Activated T-cell treated with anti-CD3 and anti-CD28 coated beads, Interleukin-2, amount 50 U/mL, for 72 hours (primary cell): ENCODE measurements at places on chromosomes 3 and 15. TPM values are rescaled to one million over a fixed set of nuclear protein-coding genes. Genes with fewer than 3 reads are reported as not detected.

The CHL1 gene
- total RNA-seq, result not detected

The SST gene
- total RNA-seq, result not detected

GRCh38 chr15:85785887-85786780 lies 8.6 kb downstream of the KLHL25 start:
- peak overlapping the region; percentile 74 for H3K4me3 ChIP-seq
- no peaks in the 10 kb centered on the region for H3K36me3 ChIP-seq
- H3K4me1 ChIP-seq, result peaks cover 51% of the 10 kb centered on the region
- no peak for DNase-seq
- peak overlapping the region; percentile 54 for H3K27ac ChIP-seq
- H3K27me3 ChIP-seq, result no peaks in the 10 kb centered on the region

DNA sequence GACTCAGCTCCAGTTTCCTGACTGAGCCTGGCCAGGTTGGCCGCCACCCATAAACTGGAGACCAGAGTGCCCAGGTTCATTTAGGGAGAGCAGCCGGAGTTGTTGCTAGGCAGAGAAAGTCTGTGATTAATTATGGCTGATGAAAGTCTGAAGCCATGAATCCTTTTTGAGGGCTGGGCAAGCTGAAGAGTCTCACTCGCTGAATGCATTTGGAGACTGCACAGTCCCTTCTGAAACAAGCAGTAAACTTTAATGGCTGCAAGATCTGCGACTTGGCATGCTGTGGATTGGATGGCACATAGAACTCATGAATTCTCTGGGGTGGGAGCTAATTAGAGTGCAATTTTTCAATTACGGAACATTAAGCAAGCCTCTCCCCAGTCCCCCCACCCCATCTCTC lies 282.1 kb downstream of the RPLP1 start:
- H3K27me3 ChIP-seq, result peaks cover 38% of the 10 kb centered on the region
- H3K36me3 ChIP-seq, result no peaks in the 10 kb centered on the region
- no peak overlapping the region for H3K4me3 ChIP-seq

DNA sequence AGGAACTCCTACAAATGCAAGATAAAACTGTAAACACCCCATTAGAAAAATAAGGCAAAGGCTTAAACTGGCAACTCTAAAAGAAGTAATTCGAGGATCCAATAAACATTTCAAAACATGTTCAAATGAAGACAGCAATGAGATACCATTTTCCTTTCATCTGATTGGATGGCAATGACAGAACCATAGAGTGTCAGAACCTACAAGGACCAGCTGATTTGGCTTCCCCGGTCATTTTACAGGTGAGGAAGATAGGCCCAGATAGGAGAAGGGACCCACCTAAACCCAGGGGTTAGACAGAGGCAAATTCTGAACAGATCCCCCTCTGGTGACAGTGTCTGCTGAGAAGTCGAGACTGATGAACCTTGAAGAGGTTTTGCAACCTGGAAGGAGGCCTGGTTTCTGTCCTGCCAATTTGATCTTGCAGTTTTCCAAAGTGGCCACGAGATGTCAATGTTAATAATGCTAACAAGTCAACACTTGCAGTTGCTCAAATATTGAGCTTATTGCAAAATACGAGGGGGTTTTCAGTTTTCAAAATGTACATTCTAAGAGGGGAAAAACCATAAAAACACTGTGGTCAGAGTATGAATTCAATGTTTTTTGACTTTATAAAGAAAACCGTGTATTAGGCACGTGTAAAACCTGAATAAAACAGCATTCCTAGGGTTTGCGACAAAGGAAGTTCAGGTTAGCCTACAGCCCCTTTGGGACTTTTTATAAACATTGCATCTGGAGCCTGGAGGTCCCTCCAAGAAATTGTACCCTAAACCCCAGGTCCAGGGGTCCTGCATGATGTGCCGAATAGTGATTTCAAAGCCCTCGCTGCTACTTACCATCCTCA lies 21.5 kb downstream of the CFAP161 start:
- no peaks in the 10 kb centered on the region for H3K36me3 ChIP-seq
- peaks cover under 1% of the 10 kb centered on the region for H3K4me1 ChIP-seq
- no peak overlapping the region for H3K4me3 ChIP-seq
- DNase-seq, result peak; percentile 7

- no peak for DNase-seq
- no peaks in the 10 kb centered on the region for H3K27me3 ChIP-seq
- H3K36me3 ChIP-seq, result peaks cover 6% of the 10 kb centered on the region
- H3K27ac ChIP-seq, result no peak overlapping the region
- peaks cover 8% of the 10 kb centered on the region for H3K4me1 ChIP-seq
- H3K4me3 ChIP-seq, result no peak overlapping the region
Measured at GRCh38 chr3:14507305-14507741, 32.8 kb downstream of the GRIP2 start.

DNA sequence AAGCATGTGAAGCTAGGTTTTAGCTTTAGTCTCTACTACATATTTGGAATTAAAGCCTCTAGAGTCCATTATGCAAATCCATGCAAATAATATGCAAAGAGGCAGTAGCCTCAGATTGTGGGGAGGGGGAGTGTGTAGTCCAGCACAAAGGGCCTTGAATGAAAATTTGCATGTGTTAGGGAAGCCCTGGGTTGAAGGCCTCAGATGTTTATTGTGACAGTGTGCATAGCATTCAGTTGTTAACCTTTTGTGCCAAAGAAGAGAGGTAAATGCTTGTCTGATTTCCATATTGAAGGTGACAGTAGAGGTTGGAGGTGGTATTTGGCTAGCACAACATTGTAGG lies 24.5 kb upstream of the BFSP2 start:
- no peak overlapping the region for H3K4me3 ChIP-seq
- H3K27me3 ChIP-seq, result no peaks in the 10 kb centered on the region
- DNase-seq, result no peak
- H3K4me1 ChIP-seq, result no peaks in the 10 kb centered on the region
- H3K36me3 ChIP-seq, result no peaks in the 10 kb centered on the region
- H3K27ac ChIP-seq, result no peak overlapping the region

GRCh38 chr3:58530354-58530865 lies 6.6 kb downstream of the ACOX2 start:
- H3K27ac ChIP-seq, result no peak overlapping the region
- no peaks in the 10 kb centered on the region for H3K27me3 ChIP-seq
- H3K36me3 ChIP-seq, result no peaks in the 10 kb centered on the region
- H3K4me3 ChIP-seq, result no peak overlapping the region

GRCh38 chr3:184145111-184145524 lies 10.0 kb downstream of the EIF2B5 start:
- no peak overlapping the region for H3K4me3 ChIP-seq
- H3K4me1 ChIP-seq, result no peaks in the 10 kb centered on the region

DNA sequence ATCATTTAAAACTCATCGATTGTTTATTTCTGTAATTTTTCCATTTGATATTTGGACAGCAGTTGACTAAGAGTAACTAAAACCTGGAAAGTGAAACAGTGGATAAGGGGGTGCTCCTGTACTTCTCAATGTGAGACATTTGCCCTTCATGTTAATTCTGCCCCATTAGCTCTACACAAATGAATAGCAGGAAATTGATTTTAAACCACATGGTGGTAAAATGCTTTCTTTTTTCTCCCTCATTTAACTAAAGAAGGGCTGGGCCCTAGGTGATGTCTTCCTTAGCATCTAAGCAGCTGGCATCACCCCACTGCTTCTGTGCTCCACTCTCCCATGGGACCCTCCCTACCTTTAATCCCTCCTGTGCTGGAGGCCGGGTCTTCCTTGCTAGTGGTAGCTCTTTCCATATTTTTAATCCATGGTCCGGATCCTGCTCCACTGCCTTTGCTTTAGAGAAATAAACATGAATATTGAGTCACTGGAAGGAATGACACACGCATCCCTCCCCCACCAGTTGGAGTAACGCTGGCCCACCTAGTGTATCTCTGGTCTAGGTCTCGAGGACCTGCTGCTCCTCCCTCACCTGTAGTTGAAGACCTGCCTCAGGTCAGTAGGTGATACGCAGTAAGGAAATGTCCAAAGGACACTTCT lies 30.2 kb upstream of the LAMP3 start:
- peaks cover 3% of the 10 kb centered on the region for H3K36me3 ChIP-seq
- no peaks in the 10 kb centered on the region for H3K27me3 ChIP-seq
- no peak for DNase-seq
- no peak overlapping the region for H3K4me3 ChIP-seq
- H3K27ac ChIP-seq, result no peak overlapping the region

DNA sequence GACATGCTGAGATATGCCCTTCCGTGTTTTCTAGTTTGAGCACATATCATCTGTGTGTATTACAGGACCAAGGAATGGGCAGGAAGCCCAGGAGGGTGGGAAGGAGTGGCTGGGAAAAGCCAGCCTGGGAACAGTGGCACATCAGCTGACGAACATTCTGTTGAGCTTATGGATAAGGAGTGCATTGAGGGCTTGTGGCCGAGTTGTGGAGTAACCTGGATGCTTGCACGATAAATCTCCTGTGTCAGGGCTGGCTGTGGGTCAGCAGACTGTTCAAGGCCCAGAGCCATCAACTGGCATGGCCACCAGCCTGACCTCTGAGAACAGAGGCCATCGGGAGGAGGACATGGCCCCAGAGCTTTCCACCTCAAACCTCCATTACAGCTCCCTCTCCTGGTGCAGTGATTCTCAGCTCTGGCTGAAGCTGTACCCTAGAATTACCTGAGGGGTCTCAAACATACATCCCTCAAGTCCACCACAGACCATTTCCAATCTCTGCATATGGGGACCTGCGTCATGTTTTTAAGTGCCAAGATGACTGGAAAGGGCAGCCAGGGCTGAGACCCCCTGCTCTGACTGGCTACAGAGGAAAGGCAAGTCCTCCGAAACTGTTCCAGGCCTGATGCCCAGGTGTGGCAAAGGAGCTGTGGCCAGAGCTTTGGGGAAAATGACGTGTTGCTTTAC lies 4.8 kb upstream of the VILL start:
- no peaks in the 10 kb centered on the region for H3K4me1 ChIP-seq
- no peaks in the 10 kb centered on the region for H3K36me3 ChIP-seq
- DNase-seq, result no peak
- no peak overlapping the region for H3K27ac ChIP-seq
- H3K27me3 ChIP-seq, result no peaks in the 10 kb centered on the region

GRCh38 chr15:101391981-101392640 lies 97.1 kb upstream of the SNRPA1 start:
- no peaks in the 10 kb centered on the region for H3K36me3 ChIP-seq
- H3K27ac ChIP-seq, result no peak overlapping the region

GRCh38 chr3:172629470-172629869 lies 81.4 kb downstream of the NCEH1 start:
- no peak overlapping the region for H3K4me3 ChIP-seq
- H3K27ac ChIP-seq, result no peak overlapping the region
- H3K36me3 ChIP-seq, result no peaks in the 10 kb centered on the region
- DNase-seq, result no peak
- no peaks in the 10 kb centered on the region for H3K27me3 ChIP-seq

- H3K4me3 ChIP-seq, result no peak overlapping the region
- H3K4me1 ChIP-seq, result no peaks in the 10 kb centered on the region
- H3K27ac ChIP-seq, result no peak overlapping the region
- no peaks in the 10 kb centered on the region for H3K27me3 ChIP-seq
- H3K36me3 ChIP-seq, result peaks cover 4% of the 10 kb centered on the region
- no peak for DNase-seq
Measured at GRCh38 chr3:142319094-142319493, 93.7 kb upstream of the GK5 start.

DNA sequence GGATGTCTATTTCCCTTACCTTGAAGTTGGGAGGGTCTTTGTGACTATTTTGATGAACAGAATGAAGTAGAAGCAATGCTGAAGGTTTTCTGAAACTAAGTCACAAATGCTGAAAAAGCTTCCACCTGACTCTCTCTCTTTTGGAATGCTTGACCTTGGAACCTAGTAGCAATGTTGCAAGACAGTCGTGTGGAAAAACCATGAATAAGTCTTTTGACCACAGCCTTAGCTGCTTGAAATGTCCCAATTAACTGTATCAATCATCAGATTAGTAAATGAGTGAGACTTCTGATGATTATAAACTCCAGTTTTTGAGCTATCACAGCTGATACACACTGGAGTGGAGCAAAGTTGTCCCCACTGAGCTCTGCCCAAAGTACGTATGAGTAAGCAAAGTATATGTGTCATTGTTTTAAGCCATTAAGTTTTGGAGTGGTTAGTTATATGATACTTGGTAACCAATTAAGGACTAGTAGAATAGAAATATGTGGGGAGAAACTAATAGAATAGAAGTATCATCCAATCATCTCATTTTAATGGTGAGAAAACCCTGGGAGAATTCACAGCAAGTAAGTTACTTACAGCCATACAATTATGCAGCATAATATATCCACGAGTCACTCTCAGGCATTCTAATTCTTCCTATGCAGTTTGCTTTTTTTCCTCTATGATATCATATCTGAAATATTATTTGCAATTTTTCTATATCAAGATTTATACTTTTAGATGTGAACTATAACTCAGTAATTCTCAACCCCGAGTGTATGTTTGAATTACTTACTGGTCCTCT lies 1010.6 kb downstream of the ROBO2 start:
- no peaks in the 10 kb centered on the region for H3K36me3 ChIP-seq
- no peak for DNase-seq
- H3K4me1 ChIP-seq, result no peaks in the 10 kb centered on the region
- no peak overlapping the region for H3K27ac ChIP-seq

GRCh38 chr15:100651253-100651652 lies 48.9 kb downstream of the ASB7 start:
- H3K27me3 ChIP-seq, result no peaks in the 10 kb centered on the region
- no peaks in the 10 kb centered on the region for H3K4me1 ChIP-seq

DNA sequence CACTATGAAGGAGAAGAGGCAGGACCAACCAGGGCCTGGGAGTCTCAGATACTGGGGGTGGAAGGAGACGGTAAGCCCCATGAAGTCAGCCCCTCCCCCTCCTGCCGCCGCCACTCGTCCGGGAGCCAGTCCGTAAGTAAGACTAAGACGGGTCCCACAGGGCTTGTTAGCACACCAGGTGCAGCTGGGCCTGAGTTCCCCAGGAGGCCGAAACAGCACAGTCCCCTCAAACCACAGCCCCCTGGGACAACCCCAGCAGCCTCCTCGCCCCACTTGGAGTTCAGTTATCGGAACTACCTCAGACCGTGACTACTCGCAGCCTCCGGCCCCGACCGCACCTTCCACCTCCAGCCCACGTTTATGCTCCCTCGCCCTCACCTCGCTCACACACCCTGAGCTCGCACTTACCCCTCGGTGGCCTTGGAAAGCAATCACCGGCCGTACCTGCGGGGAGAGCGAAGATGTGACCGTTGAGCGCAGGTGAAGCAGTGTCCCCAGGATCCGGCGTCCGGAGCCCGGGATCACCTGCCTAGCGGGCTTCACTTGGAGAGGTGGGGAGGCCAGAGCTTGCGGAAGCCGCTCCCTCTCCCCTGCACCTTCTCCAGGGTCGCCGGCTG lies 557 bp downstream of the ELL3 start:
- no peak overlapping the region for H3K27ac ChIP-seq
- DNase-seq, result peak; percentile 33
- peaks cover 36% of the 10 kb centered on the region for H3K4me1 ChIP-seq
- H3K27me3 ChIP-seq, result no peaks in the 10 kb centered on the region

- H3K36me3 ChIP-seq, result no peaks in the 10 kb centered on the region
- no peaks in the 10 kb centered on the region for H3K27me3 ChIP-seq
- no peak for DNase-seq
- no peaks in the 10 kb centered on the region for H3K4me1 ChIP-seq
- H3K4me3 ChIP-seq, result no peak overlapping the region
Measured at GRCh38 chr3:181313335-181313734, 323.8 kb upstream of the DNAJC19 start.
